NCI-H1930 (cell line): ENCODE measurements at places on chromosomes 12 and 14.

DNA sequence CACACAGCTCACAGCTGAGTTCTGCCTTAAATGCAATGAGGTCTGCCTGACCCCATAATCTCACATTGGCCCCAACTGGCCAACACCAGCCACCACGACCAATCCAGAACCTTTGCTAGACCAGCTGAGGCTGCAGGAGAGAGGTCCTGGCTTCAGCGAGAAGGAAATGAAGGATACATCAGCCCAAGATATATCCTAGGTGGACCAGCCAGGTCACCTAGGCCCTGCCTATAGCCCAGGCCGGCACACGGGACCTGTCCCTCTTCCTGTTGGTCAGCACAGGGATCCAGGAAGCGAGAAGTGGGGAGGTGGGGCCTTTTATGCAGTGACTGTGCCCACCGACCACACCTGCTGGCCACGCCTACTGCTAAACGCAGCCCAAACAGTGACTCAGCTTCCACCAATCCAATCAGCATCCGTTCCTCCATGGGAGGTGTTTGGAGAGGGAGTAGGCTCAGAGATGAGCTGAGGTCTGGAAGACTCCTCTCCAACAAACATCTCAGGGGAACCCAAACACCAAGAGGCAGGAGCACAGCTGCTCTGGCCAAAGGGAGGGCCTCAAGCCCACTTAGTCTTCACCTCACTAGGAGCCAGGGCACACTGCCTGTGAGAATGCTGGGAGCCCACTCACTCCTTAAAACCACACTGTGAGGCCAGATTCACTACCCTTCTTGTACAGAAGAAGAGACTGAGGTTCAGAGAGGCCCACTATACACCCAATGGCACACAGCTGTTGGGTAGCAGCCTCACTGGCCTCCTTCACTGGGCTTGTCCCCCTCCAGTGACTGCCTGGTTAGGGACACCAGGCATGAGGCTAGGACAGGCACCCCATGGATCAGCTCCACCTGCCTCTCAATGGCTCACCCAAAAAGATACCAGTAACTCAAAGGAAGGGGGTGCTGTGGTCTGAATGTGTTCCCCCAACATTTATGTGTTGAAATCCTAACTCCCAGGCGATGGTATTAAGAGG lies 51.3 kb upstream of the PPP2R5C start:
- no peak for DNase-seq

DNA sequence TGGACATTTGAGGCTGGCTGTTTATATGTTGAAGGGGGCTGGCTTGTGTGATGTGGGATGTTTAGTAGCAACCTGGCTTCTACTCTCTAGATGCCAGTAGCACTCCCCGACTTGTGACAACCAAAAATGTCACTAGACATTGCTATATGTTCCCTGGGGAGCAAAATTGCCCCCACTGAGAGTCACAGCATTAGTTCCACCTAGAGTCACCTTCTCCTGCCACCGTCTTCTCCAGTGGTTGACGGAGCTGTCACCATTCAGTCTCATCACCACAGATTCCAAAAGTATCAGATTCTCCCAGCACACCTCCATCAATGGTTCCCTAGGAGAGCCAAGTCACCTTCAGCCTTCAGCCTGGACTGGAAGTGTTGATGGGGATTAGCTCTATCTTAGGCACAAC lies 7.8 kb upstream of the KRT76 start:
- no peak for DNase-seq

GRCh38 chr14:50285861-50286260 lies 26.2 kb downstream of the L2HGDH start:
- DNase-seq, result no peak

DNA sequence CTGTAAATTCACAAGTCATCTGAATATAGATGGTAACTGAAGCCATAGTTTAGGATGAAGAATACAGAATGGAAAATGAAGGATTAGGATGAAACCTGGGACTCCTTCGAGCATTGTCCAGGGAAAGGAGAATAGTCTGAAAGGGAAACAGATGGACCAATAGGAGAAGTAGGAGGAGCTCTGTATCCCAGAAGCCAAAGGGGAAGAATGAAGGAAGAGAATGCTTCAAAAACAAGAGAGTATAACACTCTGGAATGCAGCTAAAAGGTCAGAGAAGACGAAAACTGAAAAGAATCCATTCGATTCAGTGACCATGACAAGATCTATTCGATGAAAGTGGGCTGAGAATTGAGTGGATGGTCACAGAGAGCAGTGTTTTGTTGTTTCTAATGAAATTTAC lies 1.0 kb downstream of the GMFB start:
- DNase-seq, result no peak

GRCh38 chr12:41919048-41919447 lies 225.6 kb downstream of the GXYLT1 start:
- DNase-seq, result no peak

- no peak for DNase-seq
Observed at GRCh38 chr12:121713257-121713777, 765 bp downstream of the TMEM120B start.

DNA sequence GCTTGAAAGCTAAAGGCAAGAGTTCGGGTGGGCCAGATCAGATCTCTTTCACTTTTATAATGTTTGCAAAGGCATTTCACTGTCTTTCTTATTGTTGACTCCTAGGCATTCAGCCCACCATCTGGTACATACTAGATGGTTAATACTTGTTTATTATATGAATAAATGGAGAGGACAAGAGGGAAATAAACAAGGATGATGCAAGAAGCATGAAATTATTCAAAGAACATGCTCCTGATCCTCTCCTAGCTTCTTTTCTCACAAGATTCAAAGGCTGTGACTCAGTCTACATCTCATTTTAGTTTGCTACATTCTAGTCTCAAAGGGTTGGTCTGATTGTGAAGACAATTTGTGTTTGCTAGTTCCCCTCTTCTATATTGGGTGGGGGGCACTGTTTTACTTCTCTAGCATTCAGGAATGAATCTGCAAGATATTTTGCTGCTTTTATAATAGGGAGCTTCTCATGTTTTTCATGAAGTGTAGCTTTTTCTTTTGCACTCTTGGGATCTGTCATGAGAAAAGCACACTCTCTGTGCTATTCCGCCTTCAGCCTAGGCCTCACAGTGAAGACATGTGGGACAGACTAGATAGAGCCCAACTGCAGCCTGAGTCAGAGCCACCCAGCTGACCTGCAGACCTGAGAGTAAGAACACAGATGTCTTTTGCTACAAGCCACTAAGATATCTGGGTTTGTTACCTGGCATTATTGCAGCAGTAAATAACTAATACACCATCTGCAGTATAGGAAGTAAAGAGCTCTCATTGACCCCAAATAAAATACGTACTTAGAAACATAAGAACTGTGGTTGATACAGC lies 65.7 kb downstream of the PTHLH start:
- DNase-seq, result no peak
